ENCODE measurements at places on chromosomes 12 and 14.

DNA sequence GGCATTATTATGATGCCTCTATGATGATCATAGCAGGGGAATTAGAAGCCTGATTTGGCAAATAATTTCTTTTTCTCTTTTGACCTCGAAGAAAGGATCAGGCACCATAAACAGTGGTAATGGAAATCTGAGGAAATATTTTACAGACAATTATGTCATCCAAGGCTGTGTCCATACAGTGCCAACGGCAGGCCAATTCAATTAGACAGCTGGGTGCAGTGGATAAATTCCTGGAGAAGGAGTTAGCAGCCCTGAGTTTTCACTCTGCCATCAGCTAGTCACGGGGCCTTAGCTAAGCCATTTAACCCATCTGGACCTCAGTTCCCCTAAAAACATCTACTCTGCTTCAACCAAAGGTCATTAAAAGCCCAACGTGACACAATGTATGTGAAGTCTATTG is 4.1 kb downstream of the TPH2 start:
- no peak for DNase-seq

- DNase-seq: no peak
These were observed 1.5 kb downstream of the BMAL2 start for GRCh38 chr12:27334042-27334720.

GRCh38 chr12:112116232-112117060 is 7.9 kb upstream of the NAA25 start:
- no peak for DNase-seq

DNA sequence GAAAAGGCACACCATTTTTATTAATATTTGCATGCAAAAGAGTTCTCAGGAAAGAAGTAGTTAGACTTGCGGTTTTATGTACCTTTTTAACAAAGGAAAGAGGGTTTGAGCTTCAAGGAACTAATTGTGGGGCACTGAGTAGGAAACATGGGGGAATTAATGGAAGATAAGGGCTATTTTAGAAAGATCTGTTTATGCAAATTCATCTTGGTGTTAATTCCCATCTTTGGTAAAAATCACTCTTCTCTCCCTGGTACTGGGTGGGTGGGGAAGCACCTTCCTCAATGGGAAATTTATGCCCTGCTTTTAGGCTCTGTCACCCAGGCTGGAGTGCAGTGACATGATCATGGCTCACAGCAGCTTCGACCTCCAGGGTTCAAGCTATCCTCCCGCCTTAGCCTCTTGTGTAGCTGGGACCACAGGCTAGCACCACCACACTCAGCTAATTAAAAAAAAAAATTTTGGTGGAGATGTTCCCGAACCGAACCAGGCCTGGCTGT is 30.1 kb upstream of the RESF1 start:
- DNase-seq: no peak

GRCh38 chr12:87511371-87511770 is 517.8 kb downstream of the C12orf50 start:
- DNase-seq: no peak

DNA sequence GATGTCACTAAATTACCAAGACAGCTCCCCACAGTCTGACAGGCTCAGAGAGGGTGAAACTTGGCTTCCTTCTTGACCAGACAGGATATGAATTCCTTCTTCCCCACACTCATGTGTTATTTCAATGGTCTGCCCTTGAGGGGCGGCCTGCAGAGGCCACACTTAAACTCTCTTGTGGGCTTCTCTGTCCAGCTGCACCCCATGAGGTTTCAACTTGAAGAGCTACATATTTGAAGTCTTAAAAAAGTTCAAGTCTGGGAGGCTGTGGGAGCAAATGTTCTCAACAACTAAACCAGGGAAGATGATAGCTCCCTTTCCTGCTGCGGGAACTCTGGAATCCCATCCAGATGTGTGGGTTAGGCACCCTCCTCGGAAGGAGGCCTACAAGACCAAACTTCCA is 98.3 kb downstream of the TTC7B start:
- DNase-seq: no peak
